ENCODE measurements at places on chromosomes 16 and 17. TPM values are rescaled to one million over a fixed set of nuclear protein-coding genes. Genes with fewer than 3 reads are reported as not detected.

TBC1D3D gene
- not detected for total RNA-seq

IGFALS gene
- not detected for total RNA-seq

MYO15B gene
- 327 TPM for total RNA-seq

CACNG1 gene
- not detected for total RNA-seq

ITGB4 gene
- 252 TPM for total RNA-seq

NPIPB13 gene
- total RNA-seq: 9.2 TPM

Measured in tibial nerve (tissue), 4 donors.